ENCODE measurements at places on chromosomes 7 and 10.

- no peak for DNase-seq
These were observed 480.5 kb downstream of the PHTF2 start for GRCh38 chr7:78279032-78279431.

DNA sequence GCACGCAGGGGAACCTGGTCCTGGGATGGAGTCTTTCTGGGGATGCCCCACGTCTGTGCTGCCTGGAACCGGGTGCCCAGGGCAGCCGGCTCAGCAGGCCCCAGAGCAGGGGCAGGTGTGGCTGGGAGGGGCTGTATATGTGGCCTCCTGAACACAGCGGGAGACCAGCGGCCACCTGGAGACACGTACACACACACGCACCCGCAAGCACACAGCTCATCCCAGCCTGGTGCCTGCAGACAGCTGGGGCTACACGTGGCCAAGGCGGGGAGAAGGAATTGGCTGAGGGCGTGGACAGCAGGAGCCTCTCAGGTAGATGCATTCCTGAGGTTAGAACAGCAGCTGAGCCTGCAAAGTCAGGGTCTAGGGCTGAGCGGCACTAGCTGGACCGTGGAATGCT is 14.0 kb downstream of the ADAM8 start:
- no peak for DNase-seq

DNA sequence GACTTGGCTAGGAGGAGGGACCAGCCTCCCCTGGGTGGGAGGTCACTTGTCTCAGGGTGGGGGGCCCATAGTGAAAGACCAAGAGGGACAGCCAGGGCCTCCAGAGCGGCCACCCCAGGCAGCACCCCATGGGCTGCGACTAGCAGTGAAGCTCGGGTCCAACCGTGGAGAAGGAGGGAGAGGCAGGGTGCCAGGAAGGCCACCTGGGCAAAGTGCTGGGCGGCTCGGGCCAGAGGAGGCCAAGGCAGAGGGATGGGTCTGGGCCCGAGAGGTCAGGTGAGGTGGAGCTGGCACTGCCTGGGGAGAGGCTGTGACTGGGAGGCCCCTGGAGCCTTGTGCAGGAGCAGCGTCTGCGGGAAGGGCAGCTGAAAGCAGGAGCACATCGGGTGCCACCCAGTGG is 41.8 kb downstream of the CLRN3 start:
- DNase-seq = no peak

GRCh38 chr10:130555411-130555750 is 419.2 kb downstream of the GLRX3 start:
- no peak for DNase-seq

DNA sequence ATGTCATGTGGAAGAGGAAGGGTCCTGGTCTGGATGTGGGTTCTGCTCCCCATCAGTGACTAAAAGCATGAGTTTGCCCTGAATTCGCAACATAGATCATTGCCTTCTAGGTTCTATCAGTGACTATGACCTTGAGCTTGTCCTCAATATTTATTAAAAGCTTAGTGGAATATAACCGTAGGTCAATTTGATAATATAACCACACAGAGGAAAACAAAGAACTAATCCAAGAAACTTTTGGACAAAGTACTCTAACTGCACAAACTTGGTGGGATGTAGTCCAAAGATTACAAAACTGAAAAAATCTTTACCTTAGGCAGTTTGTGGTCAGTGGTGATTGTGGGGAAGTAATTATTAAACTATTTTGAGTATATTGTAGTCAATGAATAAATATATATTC is 152.9 kb downstream of the CYP26A1 start:
- DNase-seq = no peak

GRCh38 chr7:95529701-95530100 is 44.0 kb downstream of the ASB4 start:
- DNase-seq = no peak

- DNase-seq = no peak
These were observed 283.9 kb downstream of the PLXDC2 start for GRCh38 chr10:20100171-20100570.

DNA sequence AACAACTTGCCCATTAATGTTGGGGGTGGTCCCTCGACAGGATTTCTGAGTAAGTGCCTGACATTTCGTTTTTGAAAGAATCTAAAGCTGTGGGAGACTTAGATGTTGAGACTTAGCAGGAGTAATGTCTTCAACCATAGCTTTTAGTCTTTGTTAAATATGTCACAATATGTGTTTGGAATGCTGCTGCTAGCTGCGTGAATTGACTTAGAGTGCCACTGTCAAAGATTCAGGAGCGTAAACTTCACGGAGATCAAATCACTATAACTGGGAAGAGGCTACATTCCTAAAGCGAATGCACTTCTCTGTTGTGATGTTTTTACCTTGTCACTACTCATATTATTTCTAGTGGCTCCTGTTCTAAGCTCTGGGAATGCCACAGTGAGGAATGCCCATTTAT is 91.3 kb upstream of the SAMD8 start:
- DNase-seq = no peak

DNA sequence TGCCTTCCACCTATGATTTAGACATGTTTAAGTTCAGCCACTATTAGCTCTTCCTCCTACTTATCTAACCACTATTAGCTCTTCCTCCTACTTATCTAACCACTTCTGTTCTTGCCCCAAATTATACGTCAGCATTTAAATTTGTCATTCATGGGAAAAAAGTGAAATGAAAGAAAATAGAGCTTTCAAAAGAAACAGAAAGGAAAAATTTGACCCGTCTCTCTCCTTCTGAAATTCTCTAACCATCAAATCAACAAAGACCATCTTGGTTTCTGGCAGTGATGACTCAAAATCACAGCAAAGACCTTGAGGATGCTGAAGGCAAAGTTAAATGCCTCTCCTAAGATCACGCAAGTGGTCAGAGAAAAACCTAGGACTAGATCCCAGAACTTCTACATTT is 2.6 kb downstream of the LIPA start:
- no peak for DNase-seq

- no peak for DNase-seq
These were observed 438.9 kb downstream of the ARL4A start for GRCh38 chr7:13126347-13126746.

- DNase-seq = no peak
These were observed 122.7 kb upstream of the STEAP4 start for GRCh38 chr7:88429382-88429781.

- no peak for DNase-seq
These were observed 476.1 kb upstream of the MGMT start for GRCh38 chr10:128990986-128991385.

DNA sequence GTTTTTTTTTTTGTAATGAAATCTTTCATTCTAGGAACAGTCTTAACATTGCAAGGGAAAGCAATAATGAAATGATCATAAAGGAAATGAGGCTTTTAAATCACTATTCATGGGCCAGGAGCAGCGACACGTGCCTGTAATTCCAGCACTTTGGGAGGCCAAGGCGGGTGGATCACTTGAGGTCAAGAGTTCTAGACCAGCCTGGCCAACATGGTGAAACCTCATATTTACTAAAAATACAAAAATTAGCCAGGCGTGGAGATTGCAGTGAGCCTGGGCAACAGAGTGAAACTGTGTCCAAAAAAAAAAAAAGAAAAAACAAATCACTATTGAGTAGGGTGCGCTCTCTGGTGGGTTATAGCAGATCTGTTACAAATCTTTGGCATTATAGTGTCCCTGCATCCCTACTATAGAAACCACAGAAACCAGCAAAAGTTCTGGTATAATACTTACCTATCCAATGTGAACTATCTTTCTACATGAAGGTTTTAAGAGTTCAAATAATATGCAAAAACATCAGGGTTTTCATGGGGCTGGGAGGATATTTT is 72.1 kb downstream of the GLI3 start:
- no peak for DNase-seq

DNA sequence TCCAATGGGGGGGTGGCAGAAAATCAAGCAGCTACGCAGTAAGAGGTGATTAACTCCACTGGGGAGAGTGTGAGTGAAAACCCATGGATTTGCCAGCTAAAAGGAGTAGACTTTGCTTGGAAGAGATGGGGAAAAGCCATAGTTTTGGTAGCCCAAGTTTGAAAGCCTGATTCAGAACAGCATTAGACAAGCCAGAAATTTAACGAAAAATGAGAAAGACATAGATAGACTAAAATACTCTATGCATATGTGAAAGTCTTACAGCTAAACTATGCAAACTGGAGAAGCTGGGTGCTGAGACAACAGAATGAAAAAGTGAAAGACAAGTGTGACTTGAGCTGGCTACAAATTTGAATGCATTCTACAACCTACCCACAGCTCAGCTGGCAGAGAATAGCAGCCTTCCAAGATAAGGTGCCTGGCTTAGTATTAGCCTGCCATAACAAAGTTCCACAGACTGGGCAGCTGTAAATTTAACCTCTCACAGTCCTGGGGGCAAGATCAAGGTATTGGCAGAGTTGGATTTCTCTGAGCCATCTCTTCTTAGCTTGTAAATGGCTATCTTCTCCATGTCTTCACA is 156.6 kb downstream of the CDC14C start:
- DNase-seq = no peak

- no peak for DNase-seq
These were observed 115.4 kb downstream of the NT5C2 start for GRCh38 chr10:103077491-103078308.

- no peak for DNase-seq
These were observed 708.7 kb downstream of the SUGCT start for GRCh38 chr7:40843338-40843985.

GRCh38 chr10:22580711-22581110 is 133.7 kb downstream of the PIP4K2A start:
- DNase-seq = no peak

GRCh38 chr7:34260279-34260678 is 354.9 kb downstream of the BMPER start:
- DNase-seq = no peak

DNA sequence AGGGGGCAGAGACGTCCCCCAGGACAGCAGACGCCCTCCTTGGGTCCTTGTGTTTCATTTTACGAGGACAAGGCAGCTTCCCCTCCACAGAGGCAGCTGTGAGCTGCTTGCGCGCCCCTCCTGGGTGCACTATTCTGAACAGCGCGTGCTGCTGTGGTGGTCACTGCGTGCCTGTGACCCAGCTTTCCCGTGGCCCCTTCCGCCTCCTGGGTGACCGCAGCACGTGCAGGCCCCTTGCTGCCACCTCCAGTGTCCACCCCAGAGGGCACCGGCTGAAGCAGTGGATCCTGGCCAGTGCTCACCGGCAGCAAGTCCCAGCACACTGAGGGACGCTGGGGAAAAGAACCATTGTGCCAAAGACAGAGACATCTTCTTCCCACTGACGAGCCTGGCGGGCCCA is 81.4 kb downstream of the TCERG1L start:
- no peak for DNase-seq

GRCh38 chr10:486666-487322 is 202.7 kb downstream of the DIP2C start:
- DNase-seq = no peak

DNA sequence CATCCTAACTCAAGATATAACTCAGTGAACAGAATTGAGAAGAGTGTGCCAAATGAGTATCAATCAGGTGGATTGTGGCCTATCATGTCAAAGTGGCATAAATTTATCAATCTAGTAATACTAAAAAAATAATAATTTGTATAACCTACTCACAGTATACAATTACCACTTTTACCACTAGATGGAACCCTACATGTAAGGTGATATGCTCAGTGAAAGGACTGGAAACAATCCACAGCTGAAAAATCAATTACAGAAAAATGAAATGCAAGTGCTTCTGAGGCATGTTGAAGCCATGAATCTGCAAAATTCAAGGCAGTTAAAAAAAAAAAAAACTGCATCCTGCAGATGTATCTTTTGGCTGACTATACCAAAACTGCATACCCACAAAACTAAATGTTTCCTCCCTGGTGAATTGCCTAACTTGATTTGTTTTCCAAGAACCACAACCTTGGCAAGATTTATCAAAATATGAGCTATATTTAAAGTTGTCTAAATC is 13.9 kb downstream of the ARHGAP19 start:
- DNase-seq = no peak
